ENCODE measurements at places on chromosomes 16 and 17.

DNA sequence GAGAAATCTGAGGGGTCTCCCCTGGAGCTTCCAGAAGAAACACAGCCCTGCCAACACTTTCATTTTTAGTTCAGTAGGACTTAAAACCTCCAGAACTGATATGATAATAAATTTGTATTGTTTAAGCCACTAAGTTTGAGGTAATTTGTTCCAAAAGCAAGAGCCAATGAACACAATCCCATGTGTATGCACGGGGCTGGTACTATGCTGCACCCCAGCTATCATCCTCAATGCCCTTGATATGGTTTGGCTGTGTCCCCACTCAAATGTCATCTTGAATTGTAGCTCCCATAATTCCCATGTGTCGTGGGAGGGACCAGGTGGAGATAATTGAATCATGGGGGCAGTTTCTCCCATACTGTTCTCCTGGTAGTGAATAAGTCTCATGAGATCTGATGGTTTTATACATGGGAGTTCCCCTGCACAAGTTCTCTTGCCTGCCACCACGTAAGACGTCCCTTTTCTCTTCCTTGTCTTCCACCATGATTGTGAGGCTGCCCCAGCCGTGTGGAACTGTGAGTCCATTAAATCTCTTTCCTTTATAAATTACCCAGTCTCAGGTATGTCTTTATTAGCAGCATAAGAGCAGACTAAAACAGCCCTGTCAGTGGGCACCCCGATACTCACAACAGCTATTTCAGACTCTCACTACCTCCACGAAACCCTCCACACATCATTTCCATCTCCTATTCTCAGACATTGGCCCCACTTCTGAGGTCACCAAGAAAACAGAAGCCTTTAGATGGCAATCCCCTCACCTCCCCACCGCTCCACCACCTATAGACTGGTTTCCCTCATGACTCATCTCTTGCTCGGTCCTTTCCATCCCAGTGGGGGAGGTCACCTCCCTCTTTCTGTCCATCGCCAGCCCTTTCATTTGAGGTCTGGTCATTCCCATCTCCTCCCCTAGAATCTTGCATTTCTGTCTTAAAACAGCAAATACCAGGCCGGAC is 8.9 kb upstream of the CACNG1 start:
- no peak overlapping the region for H3K4me3 ChIP-seq
- no peaks in the 10 kb centered on the region for H3K27me3 ChIP-seq
- no peak for DNase-seq
- no peak overlapping the region for H3K27ac ChIP-seq
- H3K4me1 ChIP-seq = no peaks in the 10 kb centered on the region
- no peaks in the 10 kb centered on the region for H3K36me3 ChIP-seq

DNA sequence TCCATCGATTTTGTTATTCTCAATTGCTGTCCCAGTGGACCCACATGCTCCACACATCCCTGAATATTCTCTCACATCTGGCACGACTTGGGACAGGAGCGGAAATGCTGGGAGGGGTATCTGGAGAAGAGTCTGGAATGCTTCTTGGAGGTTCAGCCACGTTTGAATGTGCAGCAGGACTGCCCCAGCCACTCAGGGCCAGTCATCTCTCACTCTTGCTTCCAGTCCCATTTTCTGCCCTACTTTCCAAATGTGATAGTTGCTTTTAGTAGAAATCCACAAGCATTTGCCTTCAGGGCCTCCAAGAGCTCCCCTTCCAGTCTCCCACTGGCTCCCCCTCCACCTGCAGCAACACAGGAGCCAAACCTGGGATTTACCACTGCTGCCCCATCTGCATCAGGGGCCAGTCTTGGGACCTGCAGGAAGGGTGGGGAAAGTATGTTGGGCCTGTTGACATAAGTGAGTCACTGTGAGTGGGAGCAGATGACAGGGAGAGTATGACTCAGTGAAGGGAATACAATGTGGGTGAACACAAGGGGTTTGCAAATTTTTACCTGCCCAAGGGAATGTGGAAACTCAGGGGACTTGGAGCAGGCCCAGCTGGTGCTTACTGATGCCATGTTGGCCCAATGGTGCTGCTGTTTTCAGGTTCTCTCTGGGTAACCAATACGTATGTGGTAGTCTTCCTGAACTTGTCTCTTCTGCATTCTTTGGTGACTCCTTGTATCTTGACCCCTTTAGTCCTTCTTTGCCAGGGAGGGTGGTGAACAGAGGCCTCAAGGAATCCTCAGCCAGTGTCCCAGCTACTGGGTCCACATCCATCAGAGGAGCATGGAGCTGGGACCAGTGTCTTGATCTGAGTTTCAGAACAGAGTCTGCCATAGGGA is 78.8 kb upstream of the CRHR1 start:
- no peak for DNase-seq
- H3K36me3 ChIP-seq = no peaks in the 10 kb centered on the region
- H3K27ac ChIP-seq = no peak overlapping the region
- no peaks in the 10 kb centered on the region for H3K4me1 ChIP-seq
- no peak overlapping the region for H3K4me3 ChIP-seq

DNA sequence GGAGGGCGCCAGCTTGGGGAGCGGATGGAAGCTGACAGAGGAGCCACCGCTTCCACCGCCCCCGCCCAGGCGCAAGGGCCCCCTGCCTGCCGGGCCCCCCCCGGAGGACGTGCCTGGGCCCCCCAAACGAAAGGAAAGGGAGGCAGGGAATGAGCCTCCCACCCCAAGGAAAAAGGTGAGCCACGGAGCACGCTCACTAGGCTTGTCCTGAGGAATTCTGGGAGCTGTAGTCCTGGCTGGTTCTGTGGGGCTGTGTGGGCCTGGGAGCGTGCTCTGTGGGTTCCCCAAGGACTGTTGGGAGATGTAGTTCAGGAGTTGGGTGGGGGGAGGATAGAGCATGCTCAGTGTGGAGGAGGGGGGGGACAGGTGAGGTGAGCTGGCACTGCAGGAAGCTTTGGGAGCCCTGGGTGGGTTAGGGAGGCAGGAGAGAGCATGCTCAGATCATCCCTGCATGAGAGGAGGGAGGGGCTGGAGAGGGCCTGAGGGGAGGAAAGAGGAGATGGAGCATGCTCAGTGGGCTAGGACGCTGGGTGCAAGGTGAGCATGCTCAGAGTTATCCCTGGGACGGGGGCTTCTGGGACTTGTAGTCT is 4.5 kb downstream of the FBXL19 start:
- no peak overlapping the region for H3K27ac ChIP-seq
- no peaks in the 10 kb centered on the region for H3K4me1 ChIP-seq
- H3K36me3 ChIP-seq = peaks cover 15% of the 10 kb centered on the region

DNA sequence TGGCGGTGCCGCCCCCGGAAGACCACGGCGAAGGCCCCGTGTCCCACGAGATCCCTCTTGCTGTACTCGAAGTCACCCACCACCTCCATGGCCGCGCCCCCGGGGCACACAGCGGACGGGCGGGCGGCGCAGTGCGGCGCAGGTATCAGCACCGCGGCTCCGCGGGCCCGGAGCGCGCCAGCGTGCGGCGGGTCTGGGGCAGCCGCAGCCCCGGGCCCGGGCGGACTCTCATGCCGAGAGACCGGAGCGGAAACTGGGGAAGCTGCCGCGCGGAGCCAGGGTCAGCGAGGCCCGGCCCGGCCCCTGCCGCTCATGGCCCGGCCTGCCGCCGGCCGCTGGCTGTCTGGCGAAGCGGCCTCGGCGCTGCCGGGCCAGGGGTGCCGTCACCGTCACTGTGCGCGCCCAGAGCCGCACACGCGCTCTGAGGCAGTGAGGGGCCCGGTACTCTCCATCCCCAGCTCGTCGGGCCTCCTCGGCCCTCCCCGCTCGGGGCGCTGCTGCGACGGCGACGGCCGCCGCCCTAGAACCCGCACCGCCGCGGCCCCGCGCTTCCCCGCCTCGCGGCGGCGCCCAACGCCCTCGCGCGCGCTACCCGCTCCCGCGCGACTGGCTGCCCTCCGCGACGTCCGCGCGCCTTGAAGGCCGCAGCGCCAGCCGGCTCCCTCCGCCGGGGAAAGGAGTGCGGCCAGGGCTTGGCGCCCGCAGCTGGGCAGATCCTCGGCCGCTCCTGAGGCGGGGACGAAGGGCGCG is at the start of gene ULK2:
Gene ULK2, minus strand, starts transcription at position 608 of the 750 bp plus-strand sequence. Its CDS starts 519 bp downstream, at position 89.
- peak within 1 kb of the TSS; percentile 75 for H3K4me3 ChIP-seq
- peak; percentile 84 for DNase-seq
- no peaks in the 10 kb centered on the region for H3K4me1 ChIP-seq
- peak within 1 kb of the TSS; percentile 69 for H3K27ac ChIP-seq
- H3K36me3 ChIP-seq = no peaks in the 10 kb centered on the region

DNA sequence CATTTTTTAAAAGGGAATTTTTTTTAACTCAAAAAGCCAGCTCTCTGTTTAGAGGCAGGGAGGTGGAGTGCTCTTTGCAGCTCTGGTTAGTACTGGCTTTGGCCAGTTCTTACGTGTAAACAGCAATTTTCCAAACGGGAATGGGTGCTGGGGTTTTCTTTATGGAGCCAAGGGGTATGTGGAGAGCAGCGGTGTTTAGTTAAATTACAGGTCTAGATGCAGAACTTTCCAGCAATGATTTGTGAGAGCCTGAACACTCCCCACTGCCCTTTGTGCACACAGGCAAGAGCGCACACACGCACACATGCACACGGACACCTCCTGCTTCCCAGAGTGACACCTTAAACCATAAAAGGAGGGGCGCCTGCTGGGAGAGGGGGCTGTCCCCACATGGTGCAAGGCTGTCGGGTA is 140.2 kb downstream of the MSI2 start:
- no peak overlapping the region for H3K4me3 ChIP-seq
- peak; percentile 85 for DNase-seq
- peak overlapping the region; percentile 74 for H3K27ac ChIP-seq
- H3K4me1 ChIP-seq = peaks cover 41% of the 10 kb centered on the region

GRCh38 chr16:63457869-63458268 is 1421.6 kb upstream of the CDH8 start:
- no peak for DNase-seq
- no peak overlapping the region for H3K4me3 ChIP-seq
- no peaks in the 10 kb centered on the region for H3K27me3 ChIP-seq
- H3K27ac ChIP-seq = no peak overlapping the region

DNA sequence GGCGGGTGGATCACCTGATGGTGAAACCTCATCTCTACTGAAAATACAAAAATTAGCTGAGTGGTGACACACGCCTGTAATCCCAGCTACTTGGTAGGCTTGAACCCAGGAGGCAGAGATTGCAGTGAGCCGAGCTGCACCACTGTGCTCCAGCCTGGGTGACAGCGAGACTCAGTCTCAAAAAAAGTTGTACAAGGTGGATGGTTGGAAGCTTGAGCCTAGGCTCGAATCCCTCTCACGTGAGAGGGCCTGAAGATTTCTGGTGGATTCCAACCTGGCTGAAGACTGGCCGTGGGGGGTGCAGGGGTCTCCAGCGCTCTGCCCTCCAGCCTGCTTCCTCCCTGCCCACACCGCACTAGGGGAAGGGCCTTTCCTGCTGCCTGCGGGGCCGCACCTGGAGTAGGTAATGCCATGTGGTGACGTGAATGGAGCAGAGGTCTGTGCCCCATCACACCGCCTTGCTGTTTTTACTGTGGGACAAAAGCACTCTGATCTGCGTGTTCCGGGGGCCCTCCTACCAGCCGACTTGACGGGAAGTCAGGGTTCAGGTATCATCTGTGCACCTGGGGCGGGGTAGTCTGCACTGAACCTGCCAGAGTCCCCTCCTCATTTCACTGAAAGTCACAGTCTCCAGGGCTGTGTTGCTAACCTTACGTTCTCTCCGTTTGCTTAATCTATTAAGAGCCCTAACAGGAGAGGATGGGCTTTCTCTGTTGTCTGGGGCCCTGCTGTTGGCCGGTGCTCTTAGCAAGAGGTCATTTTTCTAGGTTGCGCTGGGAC is 4.2 kb downstream of the RPL13 start:
- no peak overlapping the region for H3K4me3 ChIP-seq
- H3K4me1 ChIP-seq = peaks cover 14% of the 10 kb centered on the region
- H3K36me3 ChIP-seq = peaks cover 24% of the 10 kb centered on the region
- H3K27me3 ChIP-seq = no peaks in the 10 kb centered on the region
- no peak for DNase-seq
- H3K27ac ChIP-seq = no peak overlapping the region

- no peaks in the 10 kb centered on the region for H3K36me3 ChIP-seq
- no peaks in the 10 kb centered on the region for H3K27me3 ChIP-seq
- H3K4me1 ChIP-seq = no peaks in the 10 kb centered on the region
Observed at GRCh38 chr16:69014811-69015210, 90.6 kb upstream of the HAS3 start.

DNA sequence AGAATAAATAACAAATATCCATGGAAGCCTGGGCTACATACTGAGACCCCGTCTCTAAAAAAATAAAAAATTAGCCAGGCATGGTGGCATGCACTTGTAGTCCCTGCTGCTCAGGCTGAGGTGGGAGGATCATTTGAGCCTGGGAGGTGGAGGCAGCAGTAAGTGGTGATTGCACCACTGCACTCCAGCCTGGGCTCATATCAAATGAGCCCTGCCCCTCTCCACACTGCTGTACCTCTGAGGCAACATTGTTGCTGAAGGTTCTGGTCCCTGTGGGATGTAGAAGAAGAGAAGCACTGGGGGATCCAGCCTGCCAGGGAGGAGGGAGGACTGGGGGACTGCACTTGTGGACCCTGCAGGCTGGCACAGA is 11.4 kb upstream of the ARHGAP23 start:
- peaks cover 6% of the 10 kb centered on the region for H3K4me1 ChIP-seq
- no peaks in the 10 kb centered on the region for H3K36me3 ChIP-seq
- no peak for DNase-seq
- no peak overlapping the region for H3K4me3 ChIP-seq

GRCh38 chr16:53962041-53962440 is 258.1 kb downstream of the FTO start:
- H3K36me3 ChIP-seq = no peaks in the 10 kb centered on the region
- H3K4me1 ChIP-seq = no peaks in the 10 kb centered on the region
- DNase-seq = no peak
- H3K27me3 ChIP-seq = no peaks in the 10 kb centered on the region
- no peak overlapping the region for H3K27ac ChIP-seq
- H3K4me3 ChIP-seq = no peak overlapping the region

GRCh38 chr16:70463235-70463634 is 8.8 kb downstream of the FCSK start:
- DNase-seq = no peak
- no peaks in the 10 kb centered on the region for H3K4me1 ChIP-seq
- peaks cover 4% of the 10 kb centered on the region for H3K36me3 ChIP-seq

- no peaks in the 10 kb centered on the region for H3K4me1 ChIP-seq
- H3K4me3 ChIP-seq = no peak overlapping the region
- no peaks in the 10 kb centered on the region for H3K27me3 ChIP-seq
- H3K36me3 ChIP-seq = peaks cover 14% of the 10 kb centered on the region
- no peak overlapping the region for H3K27ac ChIP-seq
- no peak for DNase-seq
Observed at GRCh38 chr17:56886288-56886731, 27.5 kb downstream of the TRIM25 start.

DNA sequence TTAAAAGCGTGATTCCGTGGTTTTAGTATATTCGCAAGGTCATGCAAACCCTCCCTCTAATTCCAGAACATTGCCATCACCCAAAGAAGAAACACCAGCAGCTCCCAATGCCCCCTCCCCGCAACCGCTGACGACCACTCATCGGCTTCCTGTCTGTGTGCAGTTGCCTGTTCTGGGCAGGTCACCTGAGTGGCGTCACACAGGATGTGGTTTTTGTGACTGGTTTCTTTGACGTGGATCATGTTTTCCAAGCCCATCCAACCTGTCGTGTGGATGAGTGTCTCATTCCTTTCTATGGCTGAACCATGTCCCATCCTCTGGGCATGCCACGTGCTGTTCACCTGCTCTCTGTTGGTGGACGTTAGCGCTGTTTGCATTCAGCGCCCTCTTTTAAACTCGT is 8.2 kb upstream of the ATP2C2 start:
- peaks cover 12% of the 10 kb centered on the region for H3K4me1 ChIP-seq
- DNase-seq = no peak
- no peaks in the 10 kb centered on the region for H3K27me3 ChIP-seq
- no peak overlapping the region for H3K4me3 ChIP-seq
- H3K36me3 ChIP-seq = no peaks in the 10 kb centered on the region
